Activated CD4-positive, alpha-beta T cell treated with anti-CD3 and anti-CD28 coated beads for 36 hours (primary cell): ENCODE measurements at places on chromosomes 5 and 9. TPM values are rescaled to one million over a fixed set of nuclear protein-coding genes. Genes with fewer than 3 reads are reported as not detected.

- no peaks in the 10 kb centered on the region for H3K36me3 ChIP-seq
- H3K27me3 ChIP-seq, result peaks cover 2% of the 10 kb centered on the region
- H3K4me3 ChIP-seq, result no peak overlapping the region
- no peaks in the 10 kb centered on the region for H3K4me1 ChIP-seq
Measured at GRCh38 chr5:136984772-136985446, 514.2 kb downstream of the SPOCK1 start.

Gene FOXD4
- total RNA-seq, result 0.16 TPM

DNA sequence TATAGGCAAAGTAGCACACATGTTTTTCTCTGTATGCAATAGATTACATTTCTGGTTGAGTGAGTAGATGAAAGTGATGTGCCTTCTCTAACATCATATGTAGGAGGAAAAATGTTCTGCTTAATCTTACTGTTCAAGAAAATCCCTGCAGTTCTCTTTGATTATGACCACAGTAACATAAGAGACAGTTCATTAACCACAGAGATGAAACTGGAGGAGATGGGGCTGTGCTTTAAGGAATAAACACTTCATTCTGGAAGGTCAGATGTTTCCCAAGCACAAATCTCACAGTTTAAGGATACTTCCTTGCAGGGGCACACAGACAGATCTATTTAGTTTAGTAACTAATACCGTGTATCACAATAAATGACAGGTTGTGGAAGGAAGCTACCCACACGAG, 150.2 kb downstream of the SEMA5A start:
- DNase-seq, result no peak
- H3K4me3 ChIP-seq, result no peak overlapping the region
- H3K27me3 ChIP-seq, result no peaks in the 10 kb centered on the region
- H3K36me3 ChIP-seq, result no peaks in the 10 kb centered on the region
- H3K4me1 ChIP-seq, result no peaks in the 10 kb centered on the region

DNA sequence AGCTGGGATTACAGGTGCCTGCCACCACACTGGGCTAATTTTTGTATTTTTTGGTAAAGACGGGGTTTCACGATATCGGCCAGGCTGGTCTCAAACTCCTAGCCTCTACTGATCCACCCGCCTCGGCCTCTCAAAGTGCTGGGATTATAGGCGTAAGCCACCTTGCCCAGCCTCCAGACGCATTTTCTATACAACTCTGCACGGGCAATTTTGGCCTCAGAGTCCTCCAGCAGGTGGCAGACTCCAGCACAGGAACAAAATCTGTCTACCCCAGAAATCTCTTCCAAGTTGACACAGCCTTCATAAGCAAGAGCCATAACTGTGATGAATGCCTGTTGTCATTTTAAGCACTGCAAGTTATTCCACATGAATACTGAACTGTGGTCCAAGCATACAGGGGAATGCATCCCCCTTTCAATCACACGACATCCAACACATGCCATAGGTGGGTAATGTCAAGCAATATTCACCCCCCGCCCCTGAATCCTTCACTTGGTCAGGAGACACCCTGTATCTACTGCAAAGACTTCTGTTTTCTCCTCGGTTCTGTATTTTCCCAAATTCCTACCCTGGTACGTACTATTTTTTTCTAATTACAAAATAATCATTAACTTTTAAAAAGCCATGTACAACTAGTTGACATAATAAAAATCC, 50.8 kb downstream of the ALDH7A1 start:
- H3K36me3 ChIP-seq, result no peaks in the 10 kb centered on the region
- no peaks in the 10 kb centered on the region for H3K4me1 ChIP-seq
- DNase-seq, result peak; percentile 61
- H3K27ac ChIP-seq, result no peak overlapping the region

- H3K4me1 ChIP-seq, result no peaks in the 10 kb centered on the region
- H3K36me3 ChIP-seq, result no peaks in the 10 kb centered on the region
- H3K27ac ChIP-seq, result no peak overlapping the region
- peaks cover 9% of the 10 kb centered on the region for H3K27me3 ChIP-seq
Measured at GRCh38 chr9:8864545-8864896, 1064.9 kb upstream of the DMAC1 start.

DNA sequence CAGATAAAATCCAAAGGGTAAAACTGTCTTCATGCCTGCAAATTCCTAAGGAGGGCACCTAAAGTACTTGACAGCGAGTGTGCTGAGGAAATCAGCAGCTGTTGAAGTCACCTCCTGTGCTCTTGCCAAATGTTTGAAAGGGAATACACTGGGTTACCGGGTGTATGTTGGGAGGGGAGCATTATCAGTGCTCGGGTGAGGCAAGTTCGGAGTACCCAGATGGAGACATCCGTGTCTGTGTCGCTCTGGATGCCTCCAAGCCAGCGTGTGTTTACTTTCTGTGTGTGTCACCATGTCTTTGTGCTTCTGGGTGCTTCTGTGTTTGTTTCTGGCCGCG, 727 bp upstream of the ADRB2 start:
- H3K27ac ChIP-seq, result peak overlapping the region; percentile 3
- peak overlapping the region; percentile 66 for H3K4me3 ChIP-seq
- peaks cover 22% of the 10 kb centered on the region for H3K4me1 ChIP-seq

Gene NR6A1
- total RNA-seq, result 1.1 TPM

DNA sequence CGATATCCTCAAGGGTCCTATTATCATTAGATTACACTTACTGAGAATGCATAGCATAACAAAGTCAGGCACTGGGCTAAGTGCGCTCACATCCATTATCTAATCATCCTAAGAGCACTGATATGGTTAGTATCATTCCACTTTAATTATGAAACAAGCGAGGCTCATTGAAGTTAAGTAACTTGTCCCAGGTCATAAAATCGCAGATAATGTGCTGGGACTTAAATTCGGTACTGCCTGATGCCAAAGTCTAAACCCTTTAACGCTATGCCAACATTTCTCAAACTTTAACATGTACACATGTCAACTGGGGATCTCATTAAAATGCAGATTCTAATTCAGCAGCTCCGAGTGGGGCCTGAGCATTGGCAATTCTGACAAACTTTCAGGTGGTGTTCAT, 204.7 kb downstream of the PTTG1 start:
- no peaks in the 10 kb centered on the region for H3K4me1 ChIP-seq
- H3K27me3 ChIP-seq, result peaks cover 21% of the 10 kb centered on the region

Gene ZNF618
- 0.11 TPM for total RNA-seq

DNA sequence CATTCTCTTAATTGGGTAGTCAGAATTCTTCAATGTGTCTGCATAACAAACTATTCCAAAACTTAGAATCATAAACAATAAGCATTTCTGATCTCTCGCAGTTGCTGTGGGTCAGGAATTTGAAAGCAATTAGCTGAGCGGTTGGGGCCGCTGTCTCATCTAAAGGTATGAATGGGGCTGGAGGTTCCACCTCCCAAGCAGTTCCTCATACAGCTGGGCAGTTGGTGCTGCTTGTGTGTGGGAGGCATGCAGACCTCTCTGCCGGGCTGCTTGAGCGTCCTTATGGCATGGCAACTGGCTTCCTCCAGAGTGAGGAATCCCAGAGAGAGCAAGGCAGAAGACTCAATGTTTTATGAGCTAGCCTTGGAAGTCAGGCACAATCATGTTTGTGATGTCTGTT, 30.2 kb upstream of the SEMA4D start:
- H3K4me3 ChIP-seq, result no peak overlapping the region
- no peaks in the 10 kb centered on the region for H3K36me3 ChIP-seq
- H3K27me3 ChIP-seq, result no peaks in the 10 kb centered on the region
- DNase-seq, result no peak

DNA sequence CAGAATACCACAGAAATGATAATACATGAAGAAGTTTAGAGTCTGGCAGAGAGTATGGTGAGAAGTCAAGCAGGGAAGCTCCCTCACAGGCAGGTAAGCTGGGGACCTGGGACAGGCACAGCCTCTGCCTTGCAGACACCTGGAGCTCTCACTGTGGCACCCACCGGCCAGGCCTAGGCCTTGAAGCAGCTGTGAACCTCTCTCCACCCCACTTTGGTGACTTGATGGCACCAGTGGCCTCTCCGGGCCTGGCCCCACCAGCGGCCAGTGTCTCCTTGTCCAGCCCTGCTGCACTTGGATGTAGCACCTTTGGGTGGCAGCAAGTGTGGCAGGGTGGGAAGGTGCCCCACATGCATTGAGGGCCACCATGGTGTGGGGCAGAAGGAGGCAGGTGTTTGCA, 330.5 kb downstream of the NPR3 start:
- no peaks in the 10 kb centered on the region for H3K36me3 ChIP-seq
- no peaks in the 10 kb centered on the region for H3K4me1 ChIP-seq
- no peak overlapping the region for H3K4me3 ChIP-seq

GRCh38 chr9:130634191-130634768, 30.1 kb upstream of the PRDM12 start:
- H3K36me3 ChIP-seq, result peaks cover 38% of the 10 kb centered on the region
- no peak overlapping the region for H3K27ac ChIP-seq

DNA sequence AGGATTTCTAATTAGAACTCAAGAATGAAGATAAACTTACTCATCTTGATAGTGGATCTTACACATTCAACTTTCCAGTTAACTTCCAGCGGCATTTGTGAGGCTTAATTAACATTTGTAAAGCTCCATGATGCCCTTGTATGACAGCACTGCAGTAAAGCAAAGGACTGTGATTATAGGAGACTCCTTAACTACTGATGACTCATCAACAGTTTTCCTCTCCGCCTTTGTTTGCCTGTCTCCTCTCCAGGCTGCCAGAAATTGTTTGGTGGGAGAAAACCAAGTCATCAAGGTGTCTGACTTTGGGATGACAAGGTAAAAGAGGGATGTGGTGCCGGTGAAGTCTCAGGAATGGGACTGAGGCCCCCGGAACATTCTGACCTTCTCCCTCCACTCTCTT, 20.4 kb upstream of the CYFIP2 start:
- H3K4me1 ChIP-seq, result peaks cover 89% of the 10 kb centered on the region
- no peaks in the 10 kb centered on the region for H3K27me3 ChIP-seq
- H3K27ac ChIP-seq, result peak overlapping the region; percentile 88

Gene COL15A1
- not detected for total RNA-seq

- no peak overlapping the region for H3K27ac ChIP-seq
- H3K4me3 ChIP-seq, result no peak overlapping the region
- H3K4me1 ChIP-seq, result no peaks in the 10 kb centered on the region
- H3K36me3 ChIP-seq, result no peaks in the 10 kb centered on the region
- H3K27me3 ChIP-seq, result no peaks in the 10 kb centered on the region
- DNase-seq, result no peak
Measured at GRCh38 chr5:25646421-25647341, 1001.9 kb upstream of the CDH10 start.

DNA sequence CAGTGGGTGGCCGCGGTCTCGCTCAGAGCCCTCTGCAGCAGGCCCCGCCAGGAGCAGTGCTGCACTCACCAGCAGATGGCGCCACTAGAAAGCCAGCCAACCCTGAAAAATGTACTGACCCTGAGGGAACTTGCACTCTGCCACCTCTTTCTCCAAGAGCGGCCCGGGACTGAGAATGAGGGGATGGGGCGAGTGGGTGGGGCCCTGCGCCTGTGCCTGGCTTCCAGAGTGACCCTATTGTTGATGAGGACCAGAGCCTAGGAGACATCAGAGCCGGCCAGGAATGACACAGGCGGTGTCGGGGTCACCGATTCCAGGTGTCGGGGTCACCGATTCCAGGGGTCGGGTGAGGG, 2.9 kb upstream of the IL17B start:
- no peak overlapping the region for H3K4me3 ChIP-seq
- H3K4me1 ChIP-seq, result no peaks in the 10 kb centered on the region
- H3K27ac ChIP-seq, result no peak overlapping the region
- no peaks in the 10 kb centered on the region for H3K36me3 ChIP-seq
- peak; percentile 87 for DNase-seq

DNA sequence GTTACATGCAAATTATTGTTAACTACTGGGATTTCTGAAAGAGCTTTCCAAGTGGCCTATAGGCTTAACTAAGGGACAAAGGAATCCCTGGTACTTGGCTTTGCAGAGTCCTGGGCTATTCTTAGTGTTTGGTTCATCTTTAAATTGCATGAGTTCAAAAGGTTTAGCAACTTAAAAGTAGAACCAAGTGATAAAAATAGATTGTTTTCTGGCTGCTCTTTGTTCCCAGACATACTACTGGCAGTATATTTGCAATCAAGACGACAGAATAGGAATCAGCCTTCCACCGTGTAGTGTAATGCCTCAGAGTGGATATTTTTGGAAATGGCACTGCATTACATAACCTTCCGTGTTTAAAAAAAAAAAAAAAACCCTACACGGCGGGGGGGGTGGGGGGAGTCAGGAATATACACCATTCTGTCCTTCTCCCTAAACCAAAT, 1.0 kb downstream of the NREP start:
- H3K4me3 ChIP-seq, result peak overlapping the region; percentile 80
- H3K4me1 ChIP-seq, result peaks cover 18% of the 10 kb centered on the region
- H3K27me3 ChIP-seq, result peaks cover 3% of the 10 kb centered on the region
- DNase-seq, result no peak

DNA sequence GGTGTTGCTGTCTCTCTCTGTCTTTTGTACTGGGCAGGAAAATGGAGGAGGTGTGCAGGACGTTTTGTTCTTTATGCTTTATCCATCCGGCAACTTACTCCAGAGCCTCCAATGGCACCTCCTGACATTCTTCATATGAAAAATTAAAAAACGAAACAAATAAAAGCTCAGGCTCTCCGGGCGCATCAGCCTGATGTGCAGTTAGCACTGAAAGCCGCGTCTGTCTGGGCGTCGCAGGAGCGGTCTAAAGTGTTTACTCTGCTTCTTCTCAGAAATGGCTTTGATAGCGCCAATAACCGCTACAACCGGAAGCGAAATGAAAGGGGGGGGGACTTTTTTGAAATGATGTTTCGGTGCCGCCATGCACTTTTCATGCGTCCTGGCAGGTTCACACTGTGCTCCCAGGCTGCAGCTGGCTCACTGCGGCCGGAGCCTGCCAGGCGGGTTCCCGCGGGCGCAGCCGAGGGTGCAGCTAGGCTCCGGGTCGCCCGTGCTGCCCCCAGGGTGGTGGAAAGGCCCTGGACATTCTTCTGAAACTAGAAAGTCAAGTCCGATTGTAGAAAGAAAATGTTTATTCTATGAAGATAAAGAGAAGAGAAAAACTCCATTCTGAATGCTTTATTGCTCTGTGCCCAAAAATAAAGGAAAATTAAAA, 407.7 kb upstream of the IRX1 start:
- no peak for DNase-seq
- H3K4me1 ChIP-seq, result no peaks in the 10 kb centered on the region
- no peak overlapping the region for H3K4me3 ChIP-seq
- H3K27ac ChIP-seq, result no peak overlapping the region

Gene ABO
- total RNA-seq, result 0.09 TPM

Gene DMRT3
- not detected for total RNA-seq

GRCh38 chr5:127705120-127705892, 2.1 kb downstream of the CCDC192 start:
- no peaks in the 10 kb centered on the region for H3K4me1 ChIP-seq
- H3K27me3 ChIP-seq, result peaks cover 4% of the 10 kb centered on the region
- peak; percentile 12 for DNase-seq
- no peak overlapping the region for H3K4me3 ChIP-seq
- no peaks in the 10 kb centered on the region for H3K36me3 ChIP-seq

Gene IFNB1
- 1.4 TPM for total RNA-seq

DNA sequence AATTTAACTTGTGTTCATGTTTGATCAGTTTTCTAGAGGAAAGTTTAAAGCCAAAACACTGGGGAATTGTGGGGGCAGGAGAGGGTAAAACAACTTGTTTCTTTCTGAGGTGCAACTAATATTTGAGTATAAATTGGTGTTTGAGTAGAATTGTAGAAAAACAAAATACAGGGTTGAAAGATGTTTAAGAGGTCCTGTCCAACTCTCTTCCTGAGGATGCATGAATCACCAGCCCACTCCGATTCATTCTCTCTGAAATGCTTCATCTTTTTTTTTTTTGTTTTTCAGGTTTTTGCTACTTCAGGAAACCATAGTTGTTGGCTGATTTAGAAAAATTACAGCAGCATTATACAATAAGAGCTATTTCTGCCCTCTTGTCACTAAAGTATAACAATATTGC, 42.4 kb upstream of the TMC1 start:
- no peak overlapping the region for H3K27ac ChIP-seq
- no peaks in the 10 kb centered on the region for H3K27me3 ChIP-seq
- H3K4me3 ChIP-seq, result no peak overlapping the region

GRCh38 chr9:108924466-108924865, 9.5 kb downstream of the ELP1 start:
- no peaks in the 10 kb centered on the region for H3K27me3 ChIP-seq
- peaks cover 47% of the 10 kb centered on the region for H3K36me3 ChIP-seq
- no peaks in the 10 kb centered on the region for H3K4me1 ChIP-seq
- no peak overlapping the region for H3K4me3 ChIP-seq
- DNase-seq, result no peak
